ENCODE measurements at places on chromosomes 7 and 10.
A peak's percentile ranks its signal among the peaks of the same experiment; 100 is the strongest.

- no peak for DNase-seq
Observed at GRCh38 chr7:13628239-13629001, 361.0 kb downstream of the ETV1 start.

- no peak for DNase-seq
Observed at GRCh38 chr7:102897856-102898531, 14.8 kb upstream of the LRRC17 start.

GRCh38 chr7:42831006-42831717 lies 80.7 kb downstream of the C7orf25 start:
- no peak for DNase-seq

GRCh38 chr10:78416031-78417011 lies 382.7 kb downstream of the RPS24 start:
- no peak for DNase-seq

GRCh38 chr10:104478380-104478779 lies 124.7 kb downstream of the CFAP58 start:
- no peak for DNase-seq

DNA sequence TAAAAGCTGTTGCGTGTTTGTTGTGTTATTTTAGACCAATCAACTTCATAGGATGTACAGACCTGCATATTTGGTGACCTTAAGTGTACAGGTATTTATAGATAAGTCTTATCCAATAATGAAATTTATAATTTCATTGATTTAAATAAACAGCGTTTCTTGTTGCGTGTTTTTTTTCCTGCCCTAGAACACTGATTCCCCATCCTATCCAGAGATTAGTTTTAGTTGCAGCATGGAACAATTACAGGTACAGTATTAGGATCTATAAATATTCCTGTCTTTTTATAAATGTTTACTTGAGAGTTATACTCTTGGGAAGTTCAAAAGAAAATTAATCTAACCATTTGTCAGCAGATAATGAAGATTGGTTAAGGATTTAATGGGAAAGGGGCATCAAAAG lies 2.1 kb upstream of the BMI1 start:
- no peak for DNase-seq

- no peak for DNase-seq
Observed at GRCh38 chr10:1381339-1381738, 325.2 kb downstream of the WDR37 start.

DNA sequence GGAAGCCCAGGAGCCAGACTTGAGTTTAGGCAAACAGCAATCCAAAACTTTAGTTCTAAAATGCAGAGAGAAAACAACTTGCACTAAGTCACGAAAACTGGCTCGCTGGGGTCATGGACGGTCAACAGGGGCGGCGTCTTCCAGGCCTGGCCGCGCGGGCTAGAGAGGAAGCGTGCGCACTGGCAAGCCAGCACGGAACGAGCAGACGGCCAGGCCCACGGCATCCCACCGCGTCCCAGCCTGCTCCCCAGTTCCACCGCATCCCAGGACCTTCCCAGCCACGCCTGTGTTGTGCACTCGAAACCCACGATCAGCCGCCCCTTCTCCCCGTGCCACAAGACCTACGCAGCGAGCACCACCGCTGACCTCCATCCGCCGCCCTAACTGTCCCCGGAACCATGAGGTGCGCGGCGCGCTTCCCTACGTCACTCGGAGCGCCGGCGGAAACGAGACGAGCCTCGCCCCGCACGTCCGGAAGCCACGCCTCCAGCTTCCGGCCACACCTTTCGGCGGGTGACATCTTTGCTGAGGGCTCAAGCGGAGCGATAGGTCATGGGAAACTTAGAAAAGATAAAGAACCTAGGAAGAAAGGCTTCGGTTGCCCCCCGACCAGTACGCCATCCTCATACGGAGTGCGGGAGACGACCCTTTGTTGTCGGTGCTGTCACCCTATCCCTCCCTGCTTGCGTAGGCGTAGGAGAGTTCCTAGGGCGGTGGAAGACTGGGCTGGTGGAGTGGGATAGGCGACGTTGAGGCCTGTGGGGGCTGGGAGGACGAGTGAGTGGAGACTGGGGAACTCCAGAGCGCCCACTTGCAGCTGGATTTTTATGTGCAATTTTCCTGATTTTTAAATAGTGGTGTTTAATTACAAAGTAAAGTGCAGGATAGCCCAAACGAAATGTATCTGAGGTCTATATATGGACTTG lies at the start of gene TBRG4:
TBRG4 (minus strand) TSS at position 400 of the 926 bp plus-strand sequence. CDS start 2,460 bp downstream, outside the sequence.
- peak; percentile 92 for DNase-seq

DNA sequence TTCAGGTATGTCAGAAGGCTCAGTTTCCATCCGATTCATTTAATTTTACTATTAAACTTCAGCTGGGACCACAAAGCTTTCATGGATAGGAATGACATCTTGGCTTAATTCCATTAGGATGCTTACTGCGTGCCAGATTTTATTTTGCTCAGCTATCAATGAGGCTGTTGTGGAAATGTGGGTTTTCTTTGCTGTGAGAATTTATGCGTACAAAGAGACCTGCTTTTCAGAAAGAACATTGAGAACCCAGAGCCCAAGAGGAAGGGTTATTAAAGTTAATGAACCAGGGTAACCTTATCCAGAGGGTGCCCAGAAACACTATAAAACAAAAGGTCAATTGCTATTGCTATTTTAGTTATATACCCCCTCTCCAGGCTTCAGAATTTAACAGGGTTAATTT lies 98.3 kb downstream of the MKLN1 start:
- peak; percentile 24 for DNase-seq

DNA sequence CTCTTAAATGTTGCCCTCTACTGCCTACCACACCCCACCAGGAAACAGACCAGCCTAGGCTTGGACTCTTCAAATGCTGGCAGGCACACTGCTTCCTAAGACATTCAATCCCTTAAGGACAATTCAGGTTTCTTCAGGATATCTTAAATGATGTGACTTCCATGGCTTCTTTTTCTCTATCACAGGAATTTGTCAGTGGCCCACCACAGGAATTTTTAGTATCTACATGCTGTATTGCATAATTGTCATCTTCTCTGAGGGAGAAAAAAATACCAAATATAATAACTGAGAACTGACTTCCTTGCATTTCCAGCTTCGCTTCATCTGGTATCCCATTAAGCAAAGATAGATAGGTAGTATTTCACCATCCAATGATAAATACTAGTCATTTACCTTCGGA lies 129.3 kb downstream of the WNT2 start:
- DNase-seq, result no peak

- DNase-seq, result no peak
Observed at GRCh38 chr7:135372222-135372621, 137.7 kb downstream of the CNOT4 start.

- no peak for DNase-seq
Observed at GRCh38 chr7:26356229-26356628, 64.6 kb downstream of the SNX10 start.

DNA sequence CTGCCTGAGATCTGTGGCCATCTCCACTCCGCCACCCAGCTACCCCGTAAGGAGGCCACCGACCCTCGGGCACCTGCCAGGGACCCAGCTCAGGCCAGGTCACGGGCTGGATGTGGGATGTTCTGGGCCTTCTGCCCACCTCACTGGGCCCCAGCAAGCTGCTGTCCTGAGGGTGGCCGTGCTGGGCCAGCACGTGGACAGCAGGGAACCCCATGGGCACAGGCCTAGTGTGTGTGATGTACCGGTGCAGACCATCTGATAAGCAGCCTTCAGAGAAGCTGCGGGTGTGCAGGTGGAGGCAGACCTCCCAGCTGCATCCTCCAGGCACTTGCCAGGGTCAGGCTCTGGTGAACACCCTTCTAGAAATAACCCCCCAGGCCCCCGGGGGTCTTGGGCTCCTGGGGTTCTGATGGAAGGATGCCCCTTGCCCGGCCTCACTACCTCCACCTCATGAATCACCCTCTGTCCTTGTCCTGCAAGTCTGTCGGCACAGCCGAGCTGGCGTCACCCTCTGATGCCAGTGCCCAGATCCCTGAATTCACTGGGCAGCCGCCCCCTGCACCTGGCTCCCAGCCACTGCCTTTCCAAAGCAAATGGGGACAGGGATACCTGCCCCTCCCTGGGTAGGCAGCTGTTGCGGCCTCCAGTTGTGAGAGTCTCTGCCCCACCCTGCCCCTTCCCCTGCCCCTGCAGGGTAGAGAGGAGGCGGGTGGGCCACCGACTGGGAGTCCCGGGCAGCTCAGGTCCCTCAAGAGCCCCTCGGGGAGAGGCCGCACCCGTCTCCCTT lies 139.8 kb downstream of the FAM53B start:
- DNase-seq, result no peak

DNA sequence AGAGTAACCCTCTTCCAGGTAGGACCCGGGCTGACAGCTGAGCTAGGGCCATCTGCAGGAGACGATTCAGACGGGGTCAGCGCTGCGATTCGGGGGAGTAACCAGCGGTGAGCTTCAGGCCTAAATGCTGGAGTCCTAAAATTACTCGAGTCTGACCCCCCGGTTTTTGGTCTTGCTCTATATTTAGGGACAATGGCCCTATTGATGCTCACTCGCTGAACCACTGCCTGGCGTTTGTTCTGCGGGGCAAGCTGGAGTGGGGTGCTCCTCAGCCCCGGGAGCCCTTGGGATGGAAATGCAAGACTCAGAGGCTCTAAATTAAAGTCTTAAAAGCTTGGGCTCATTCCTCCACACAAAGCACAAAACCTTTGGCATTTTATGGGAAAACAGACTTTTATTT lies 120.0 kb downstream of the PRKAG2 start:
- no peak for DNase-seq

DNA sequence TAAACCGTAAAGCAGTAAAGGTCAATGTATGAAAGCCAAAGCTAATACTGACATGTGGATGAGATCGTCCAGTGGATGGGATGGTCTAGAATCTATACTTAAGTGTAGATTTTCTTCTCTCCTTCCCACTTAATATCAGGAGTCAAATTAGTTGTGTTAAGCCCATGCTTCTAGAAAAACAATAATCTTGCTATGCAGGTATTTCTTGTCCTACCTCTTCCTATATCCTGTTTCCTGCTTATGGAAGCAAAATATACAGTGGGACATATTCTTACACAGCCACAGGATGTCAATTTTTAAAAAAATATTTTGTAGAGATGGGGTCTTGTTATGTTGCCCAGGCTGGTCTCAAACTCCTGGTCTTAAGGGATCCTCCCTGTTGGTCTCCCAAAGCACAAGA lies 27.5 kb downstream of the CPEB3 start:
- no peak for DNase-seq

DNA sequence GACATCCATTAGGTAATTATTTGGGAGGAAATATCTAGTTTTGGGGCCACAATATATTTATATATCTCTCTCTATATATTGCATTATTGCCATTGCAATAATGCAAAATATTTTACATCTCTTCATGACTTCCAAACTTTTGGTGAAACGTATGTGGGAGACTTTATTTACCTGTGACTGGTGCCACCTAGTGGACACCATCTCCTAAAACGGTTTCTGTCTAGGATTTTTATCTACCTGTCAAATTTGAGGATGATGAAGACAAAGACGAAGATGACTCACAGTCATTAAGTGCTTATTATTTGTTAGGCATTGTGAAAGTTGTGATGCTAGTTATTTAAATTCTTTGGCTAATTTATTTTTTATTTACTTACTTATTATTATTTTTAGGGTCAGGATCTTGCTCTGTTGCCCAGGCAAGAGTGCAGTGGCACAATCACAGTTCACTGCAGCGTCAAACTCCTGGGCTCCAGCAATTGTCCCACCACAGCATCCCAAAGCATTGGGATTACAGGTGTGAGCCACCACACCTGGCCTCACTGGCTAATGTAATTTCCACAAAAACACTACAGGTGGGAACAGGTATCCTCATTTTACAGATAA lies 18.7 kb upstream of the CBLL1 start:
- peak; percentile 18 for DNase-seq
